ENCODE measurements at places on chromosomes 5 and 9. TPM values are rescaled to one million over a fixed set of nuclear protein-coding genes. Genes with fewer than 3 reads are reported as not detected.

DNA sequence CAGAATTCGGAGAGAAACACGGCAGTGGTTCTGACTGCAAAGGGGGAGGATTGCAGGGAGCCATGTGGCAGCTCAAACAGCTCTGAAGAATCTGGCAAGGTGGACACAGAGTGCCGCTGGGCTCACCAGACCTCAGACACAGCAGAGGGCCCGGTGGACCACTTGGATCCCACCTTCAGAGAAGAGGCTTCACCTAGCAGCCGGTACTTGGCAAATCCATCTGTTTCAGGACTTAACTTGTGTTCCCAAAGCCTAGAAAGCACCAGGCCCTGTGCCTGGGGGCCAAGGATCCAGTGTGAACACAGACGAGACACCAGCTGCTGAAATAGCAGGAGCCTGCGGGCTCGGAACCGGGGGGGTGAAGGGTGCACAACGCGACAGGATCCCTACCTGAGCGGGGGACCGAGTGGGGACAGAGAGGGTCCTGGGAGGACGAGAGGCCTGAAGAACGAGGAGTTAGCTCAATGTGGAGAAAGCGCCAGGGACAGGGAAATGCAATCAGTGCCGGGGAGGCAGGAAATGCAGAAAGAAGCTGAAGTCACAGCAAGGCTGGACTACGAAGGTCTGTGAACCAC, 44.6 kb downstream of the BTNL9 start:
- no peak overlapping the region for H3K27ac ChIP-seq
- DNase-seq: no peak
- H3K27me3 ChIP-seq: no peaks in the 10 kb centered on the region
- H3K4me1 ChIP-seq: no peaks in the 10 kb centered on the region

DNA sequence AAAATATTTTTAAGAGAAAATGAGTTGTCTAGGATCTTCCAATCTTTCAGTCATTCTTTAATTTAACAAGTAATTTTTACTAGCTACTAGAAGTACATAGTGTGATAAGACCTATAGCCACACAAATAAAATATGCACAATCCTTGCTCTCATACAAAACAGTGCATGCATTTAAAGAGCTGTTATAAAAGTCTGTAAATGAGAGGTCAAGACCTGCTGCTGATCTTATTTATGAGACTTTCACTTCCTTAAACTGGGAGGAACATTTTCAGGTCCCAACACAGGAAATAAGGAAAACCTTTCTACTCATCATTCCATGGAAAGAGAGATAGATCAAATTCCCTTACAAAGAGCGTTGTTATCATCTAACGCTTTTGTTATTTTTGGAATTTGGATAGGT, 54.2 kb upstream of the PAM start:
- H3K4me1 ChIP-seq: peaks cover 8% of the 10 kb centered on the region
- no peaks in the 10 kb centered on the region for H3K27me3 ChIP-seq
- no peak for DNase-seq
- no peaks in the 10 kb centered on the region for H3K36me3 ChIP-seq

DNA sequence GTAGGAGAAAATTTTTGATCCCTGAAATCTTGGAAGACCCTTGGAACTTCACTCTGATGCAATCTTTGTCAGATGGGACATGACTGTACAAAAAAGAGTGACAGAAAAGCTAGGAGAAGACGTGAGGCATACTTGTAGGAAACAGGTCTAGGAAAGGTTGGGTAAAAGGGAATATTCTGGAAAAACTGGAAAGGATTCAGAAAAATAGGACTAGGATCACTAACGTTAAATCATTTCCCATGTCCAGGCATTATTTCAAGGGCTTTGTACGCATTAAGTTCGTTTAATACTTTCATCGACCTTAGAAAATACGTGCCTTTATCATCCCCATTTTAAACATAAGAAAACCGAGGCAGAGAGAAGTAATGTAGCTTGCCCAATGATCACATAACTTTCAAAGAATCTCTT, 2.9 kb downstream of the ALDH1A1 start:
- no peaks in the 10 kb centered on the region for H3K27me3 ChIP-seq
- no peak overlapping the region for H3K4me3 ChIP-seq
- DNase-seq: no peak
- no peak overlapping the region for H3K27ac ChIP-seq
- no peaks in the 10 kb centered on the region for H3K36me3 ChIP-seq

DNA sequence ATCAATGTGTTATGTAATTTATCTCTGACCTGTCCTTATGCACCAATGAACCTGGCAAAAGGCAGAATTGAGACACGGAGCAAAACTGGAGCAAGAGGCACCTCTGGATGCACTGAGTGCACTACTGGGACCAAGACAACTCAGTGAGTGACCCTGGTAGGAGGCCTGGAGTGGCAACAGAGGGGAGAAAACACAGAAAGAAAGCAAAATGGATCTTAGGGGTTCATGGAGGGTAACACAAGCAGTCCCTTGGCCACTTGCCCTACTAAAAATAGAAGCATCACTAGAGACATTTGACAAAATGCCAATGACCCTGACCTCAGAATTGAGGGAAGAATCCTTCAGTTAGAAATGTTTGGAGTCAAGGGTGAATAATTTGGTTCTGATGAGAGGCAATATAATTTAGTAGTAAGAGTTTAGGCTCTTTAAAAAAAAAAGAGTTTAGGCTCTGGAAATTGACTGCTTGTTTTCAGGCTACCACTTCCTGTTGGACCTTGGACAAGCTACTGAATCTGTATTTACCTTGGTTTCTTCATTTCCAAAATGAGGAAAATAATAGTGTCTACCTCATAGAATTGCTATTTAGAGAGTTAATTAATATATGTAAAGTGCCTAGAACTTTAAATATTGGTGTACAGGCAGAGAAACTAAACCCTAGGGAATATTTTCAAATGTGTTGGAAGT, 234.9 kb upstream of the TARS1 start:
- H3K27me3 ChIP-seq: no peaks in the 10 kb centered on the region
- no peaks in the 10 kb centered on the region for H3K4me1 ChIP-seq
- no peaks in the 10 kb centered on the region for H3K36me3 ChIP-seq
- no peak overlapping the region for H3K27ac ChIP-seq
- DNase-seq: no peak
- no peak overlapping the region for H3K4me3 ChIP-seq

Gene SNCAIP
- total RNA-seq: 0.49 TPM

Gene GPR150
- total RNA-seq: not detected

All from SJCRH30 (cell line).